ENCODE measurements at places on chromosomes 4 and X.

DNA sequence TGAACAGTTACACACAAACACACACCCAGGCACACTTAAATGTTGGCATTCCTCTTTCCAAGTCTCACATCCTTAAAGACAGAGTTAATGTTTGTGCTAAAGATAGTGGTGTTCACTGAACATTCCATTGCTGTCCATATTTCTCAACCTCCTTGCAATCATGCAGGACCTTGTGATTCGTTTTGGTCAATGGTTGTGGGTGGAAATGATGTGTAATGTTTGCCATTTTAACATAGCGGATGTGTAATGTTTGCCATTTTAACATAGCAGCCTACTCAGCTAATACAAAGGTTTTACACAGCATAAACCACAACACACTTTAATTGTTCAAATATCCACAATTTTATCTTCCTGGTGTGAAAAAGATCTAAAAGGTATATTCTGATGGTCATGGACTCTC is 93.9 kb downstream of the CEP44 start:
- no peak for DNase-seq

GRCh38 chrX:120840827-120841226 is 34.8 kb downstream of the CT47B1 start:
- no peak for DNase-seq

DNA sequence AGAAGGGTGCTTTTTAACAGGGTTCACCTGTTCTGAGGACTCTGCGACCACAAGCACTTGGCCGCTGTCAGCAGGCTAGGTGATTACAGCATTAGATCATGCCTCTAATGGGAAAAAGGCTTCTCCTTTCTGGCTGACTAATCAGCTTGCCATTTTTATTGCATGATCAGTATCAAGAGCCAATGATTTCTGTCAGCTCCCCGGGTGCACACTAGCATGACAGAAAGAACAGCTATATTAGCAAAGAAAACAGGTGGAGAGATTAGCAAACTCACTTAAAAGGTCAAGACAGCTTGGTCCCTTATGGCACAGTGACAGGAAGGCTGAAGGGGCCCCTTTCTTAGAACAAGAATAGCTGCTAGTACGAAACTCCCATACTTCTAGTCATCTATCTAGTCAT is 170.0 kb downstream of the SMIM20 start:
- DNase-seq = no peak

DNA sequence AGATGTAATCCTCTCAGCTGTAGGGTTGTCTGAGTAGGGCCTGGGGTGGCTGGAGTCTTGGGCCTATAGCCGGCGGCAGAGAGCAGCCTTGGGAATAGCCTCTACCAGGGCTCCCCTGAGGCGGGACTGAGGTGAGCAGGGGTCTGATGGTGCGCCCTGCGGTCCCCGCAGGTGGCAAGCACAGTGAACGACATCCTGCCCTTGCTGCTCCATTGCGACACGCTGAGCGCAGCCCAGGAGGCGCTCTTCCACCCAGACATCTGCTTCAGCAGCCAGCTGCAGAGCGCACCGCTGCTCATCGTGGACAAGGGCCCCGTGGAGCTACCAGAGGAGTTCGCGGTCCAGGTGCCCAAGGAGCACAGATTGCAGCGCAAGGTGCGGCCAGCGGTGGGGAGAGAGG is 317.0 kb downstream of the ADGRL3 start:
- DNase-seq = no peak

GRCh38 chrX:95539041-95539440 is 1145.6 kb upstream of the DIAPH2 start:
- no peak for DNase-seq

DNA sequence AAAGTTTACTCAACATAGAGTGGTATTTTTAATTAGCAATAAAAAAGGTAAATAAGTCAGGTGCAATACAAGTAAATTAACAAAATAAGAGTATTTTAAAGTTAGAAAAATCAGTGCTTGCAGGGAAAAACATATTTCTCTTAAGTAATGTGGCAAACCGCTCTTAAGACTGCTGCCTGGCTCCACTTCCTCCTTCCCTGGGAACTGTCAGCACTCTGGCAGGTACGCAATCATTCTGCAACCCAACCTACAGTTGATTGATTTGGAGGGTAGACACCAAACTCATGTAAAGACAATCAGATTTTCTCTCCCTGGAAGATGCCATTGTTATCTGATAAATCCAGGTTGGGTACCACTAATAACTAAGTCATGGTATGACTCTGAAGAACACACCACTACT is 63.9 kb downstream of the PPP3CA start:
- DNase-seq = no peak

DNA sequence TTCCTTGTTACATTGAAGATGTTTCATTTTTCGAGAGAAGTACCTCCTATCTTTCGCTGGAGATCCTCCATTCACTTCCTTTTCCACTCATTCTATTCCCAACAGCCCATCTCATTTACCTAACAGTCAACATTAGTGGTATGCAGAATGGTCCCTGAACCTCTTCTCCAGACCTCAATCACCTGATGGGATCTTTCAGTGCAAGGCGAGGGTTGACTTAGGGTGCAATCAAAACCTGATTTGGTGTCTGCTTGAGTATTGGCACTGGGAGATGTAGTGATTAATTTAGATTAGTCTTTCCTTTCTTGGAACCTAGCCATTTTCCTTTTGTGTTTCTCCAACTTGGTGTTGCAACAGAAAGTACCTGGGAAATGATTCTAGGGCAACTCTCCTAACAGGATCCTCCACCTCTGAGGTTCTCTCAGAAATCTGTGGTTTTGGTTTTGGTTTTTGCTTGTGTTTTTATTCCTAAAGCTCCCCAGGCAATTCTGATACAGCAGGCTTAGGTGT is 18.4 kb downstream of the DDX3X start:
- no peak for DNase-seq

DNA sequence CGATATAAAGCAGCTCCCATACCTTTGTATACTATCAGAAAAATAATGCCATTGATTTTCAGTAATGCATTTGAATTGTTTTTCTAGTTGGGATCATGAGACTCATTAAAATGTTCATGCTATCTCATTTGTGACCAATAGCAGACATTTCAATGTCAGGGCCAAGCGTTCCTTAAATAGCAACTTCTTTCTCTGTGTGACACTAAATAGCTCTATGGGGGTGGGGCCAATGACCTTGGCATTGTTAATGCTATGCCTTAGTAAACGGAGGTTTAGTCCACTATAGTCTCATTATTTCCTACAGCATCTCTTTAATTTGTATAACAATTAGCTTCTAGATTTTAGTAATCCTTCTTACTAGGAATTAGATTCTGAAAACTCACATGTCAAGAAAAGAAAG is 48.6 kb upstream of the ARHGAP24 start:
- DNase-seq = no peak

- DNase-seq = no peak
Observed at GRCh38 chrX:40253771-40254170, 156.0 kb upstream of the BCOR start.

- no peak for DNase-seq
Observed at GRCh38 chrX:9533611-9534010, 68.8 kb downstream of the TBL1X start.

DNA sequence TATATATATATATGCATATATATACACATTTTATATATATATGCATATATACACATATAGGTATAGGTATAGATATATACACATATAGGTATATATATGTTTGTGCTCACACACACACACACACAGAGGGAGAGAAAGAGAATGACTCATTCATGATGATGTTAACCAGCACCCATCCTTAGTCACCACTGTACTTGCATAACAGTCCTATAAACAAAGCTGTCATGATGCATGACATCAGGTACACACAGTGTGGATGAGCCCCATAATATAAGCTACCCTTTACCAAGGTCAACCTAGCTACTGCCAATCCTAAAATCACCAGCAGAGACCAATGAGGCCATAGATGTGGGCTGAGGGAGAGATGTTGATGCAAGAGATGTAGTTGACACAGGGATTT is 1408.0 kb downstream of the RAPGEF2 start:
- DNase-seq = no peak

- no peak for DNase-seq
Observed at GRCh38 chr4:16122308-16122711, 38.5 kb upstream of the PROM1 start.

GRCh38 chr4:74531963-74532794 is 87.2 kb downstream of the AREG start:
- DNase-seq = peak; percentile 0

DNA sequence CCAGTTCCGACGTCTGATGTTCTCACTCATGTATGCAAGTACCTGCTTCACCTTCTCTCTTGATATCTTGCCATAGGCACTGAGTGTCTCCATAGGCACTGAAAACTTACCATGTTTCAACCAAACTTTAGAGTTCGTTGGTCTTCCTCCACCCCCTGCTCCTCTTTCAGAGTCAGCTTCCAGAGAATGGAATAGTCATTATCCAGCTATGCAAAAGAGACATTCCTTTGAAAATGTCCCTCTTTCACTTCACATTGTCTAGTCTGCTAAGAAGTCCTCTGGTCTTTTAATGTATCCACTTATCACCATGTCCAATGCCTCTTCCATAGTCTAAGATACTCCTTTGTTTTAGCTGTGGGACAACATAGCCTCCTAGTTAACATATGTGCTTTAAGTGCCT is 566.0 kb upstream of the TENM3 start:
- no peak for DNase-seq

All from SK-N-SH (cell line).